ENCODE measurements at places on chromosomes 4 and X. TPM values are rescaled to one million over a fixed set of nuclear protein-coding genes. Genes with fewer than 3 reads are reported as not detected.

Gene PNMA6E
- not detected for total RNA-seq

GRCh38 chr4:6087669-6088341, 69.6 kb upstream of the C4orf50 start:
- DNase-seq, result no peak

GRCh38 chrX:86604607-86605006, 456.4 kb downstream of the DACH2 start:
- no peak for DNase-seq

Gene P2RY8
- total RNA-seq, result under 0.01 TPM

GRCh38 chr4:140884431-140885058, 128.4 kb upstream of the TBC1D9 start:
- peak; percentile 92 for DNase-seq

DNA sequence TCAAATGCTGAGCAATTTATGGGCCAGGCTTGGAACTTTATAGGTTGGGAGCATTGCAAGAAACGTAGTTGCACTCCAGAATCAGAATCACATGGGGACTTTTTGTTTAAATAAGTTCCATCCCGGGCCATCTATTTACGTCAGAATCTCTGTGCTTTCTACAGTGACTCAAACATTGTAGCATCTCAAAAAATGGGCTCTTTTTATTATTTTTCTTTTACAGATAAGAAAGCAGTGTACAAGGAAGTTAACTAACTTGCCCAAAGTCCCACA, 10.2 kb downstream of the CC2D2A start:
- DNase-seq, result peak; percentile 74

- DNase-seq, result no peak
Measured at GRCh38 chr4:21102667-21103066, 402.4 kb downstream of the PACRGL start.

GRCh38 chr4:169268951-169269760, 1.6 kb downstream of the SH3RF1 start:
- DNase-seq, result peak; percentile 95

GRCh38 chrX:150879855-150880807, 18.3 kb downstream of the CD99L2 start:
- no peak for DNase-seq

DNA sequence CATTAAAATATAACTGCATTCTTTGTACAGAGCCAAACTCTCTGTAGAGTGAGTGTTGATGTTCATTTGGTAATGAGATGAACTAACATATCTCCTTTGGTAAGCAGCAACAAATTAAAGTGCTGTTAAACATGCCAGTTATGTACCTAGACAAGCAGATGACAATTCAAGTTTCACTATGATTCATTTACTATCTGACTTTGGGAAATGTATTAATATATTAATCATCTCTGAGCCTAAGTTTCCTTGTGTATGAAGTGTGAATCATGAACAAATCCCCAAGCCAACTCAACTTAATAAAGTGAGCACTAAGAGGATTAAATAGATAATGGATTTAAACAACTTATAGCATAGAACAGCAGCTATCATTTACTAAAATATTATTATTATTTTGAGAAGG, 1044.2 kb downstream of the GLUD2 start:
- DNase-seq, result no peak

GRCh38 chrX:26606971-26607370, 391.0 kb downstream of the MAGEB5 start:
- DNase-seq, result no peak

DNA sequence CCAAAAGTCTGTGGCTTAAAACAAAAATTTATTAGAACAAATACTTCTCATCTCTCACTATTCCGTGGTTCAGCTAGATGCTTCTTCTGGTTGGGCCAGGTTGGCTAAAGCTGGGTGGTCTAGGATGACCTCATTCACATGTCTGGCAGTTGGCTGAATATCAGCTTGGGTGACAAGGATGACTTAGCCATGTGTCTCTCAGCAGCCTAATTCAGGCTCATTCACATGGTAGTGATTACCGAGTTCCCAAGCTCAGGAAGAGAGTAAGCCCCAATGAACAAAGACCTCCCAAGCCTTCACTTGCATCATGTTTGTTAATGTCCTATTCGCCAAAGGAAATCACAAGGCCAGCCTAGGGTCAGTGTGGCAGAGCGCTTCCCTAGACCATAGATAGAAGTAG, 119.4 kb downstream of the FANCB start:
- no peak for DNase-seq

- DNase-seq, result peak; percentile 96
Measured at GRCh38 chrX:154021131-154021611, 1.5 kb upstream of the IRAK1 start.

Gene LANCL3
- total RNA-seq, result 0.29 TPM

DNA sequence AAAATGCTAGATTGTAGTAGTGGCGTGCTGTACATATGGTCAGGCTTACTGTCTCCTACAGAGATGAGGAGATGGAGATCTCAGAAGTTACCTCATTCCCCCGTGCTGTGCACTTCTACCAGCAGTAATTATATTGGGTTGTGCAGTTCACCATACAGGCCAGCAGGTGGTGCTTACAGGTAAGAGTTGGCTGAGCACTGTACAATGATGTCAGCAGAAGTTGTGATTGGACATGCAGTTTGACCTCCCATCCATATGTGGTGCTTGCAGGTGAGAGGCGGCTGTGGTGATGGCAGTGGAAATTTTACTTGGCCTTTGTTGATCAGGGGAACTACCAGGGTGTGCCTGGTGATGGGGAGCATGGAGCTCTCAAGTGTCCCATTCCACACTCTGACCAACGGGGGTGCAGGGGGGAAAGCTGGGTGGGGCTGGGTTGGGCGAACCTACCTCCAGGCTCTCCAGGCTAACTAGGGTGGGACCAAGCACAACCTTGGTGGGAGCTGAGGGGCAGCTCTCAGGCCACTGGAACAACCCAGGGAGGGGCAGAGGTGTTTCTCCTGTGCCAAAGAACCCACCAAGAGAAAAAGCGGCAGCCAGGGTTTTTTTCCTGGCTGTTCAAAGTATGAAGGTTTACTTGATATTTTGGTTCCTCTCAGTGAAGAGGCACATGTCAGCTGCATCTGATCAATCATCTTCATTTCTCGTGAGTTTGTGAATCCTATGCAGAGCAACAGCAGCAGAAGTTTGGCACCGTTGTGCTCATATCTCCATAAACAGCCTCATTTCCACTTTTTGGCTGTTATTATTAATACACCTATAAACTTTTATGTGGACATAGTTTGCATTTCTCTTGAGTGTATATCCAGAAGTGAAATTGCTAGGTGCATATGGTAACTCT, 73.8 kb upstream of the FREM3 start:
- DNase-seq, result no peak

DNA sequence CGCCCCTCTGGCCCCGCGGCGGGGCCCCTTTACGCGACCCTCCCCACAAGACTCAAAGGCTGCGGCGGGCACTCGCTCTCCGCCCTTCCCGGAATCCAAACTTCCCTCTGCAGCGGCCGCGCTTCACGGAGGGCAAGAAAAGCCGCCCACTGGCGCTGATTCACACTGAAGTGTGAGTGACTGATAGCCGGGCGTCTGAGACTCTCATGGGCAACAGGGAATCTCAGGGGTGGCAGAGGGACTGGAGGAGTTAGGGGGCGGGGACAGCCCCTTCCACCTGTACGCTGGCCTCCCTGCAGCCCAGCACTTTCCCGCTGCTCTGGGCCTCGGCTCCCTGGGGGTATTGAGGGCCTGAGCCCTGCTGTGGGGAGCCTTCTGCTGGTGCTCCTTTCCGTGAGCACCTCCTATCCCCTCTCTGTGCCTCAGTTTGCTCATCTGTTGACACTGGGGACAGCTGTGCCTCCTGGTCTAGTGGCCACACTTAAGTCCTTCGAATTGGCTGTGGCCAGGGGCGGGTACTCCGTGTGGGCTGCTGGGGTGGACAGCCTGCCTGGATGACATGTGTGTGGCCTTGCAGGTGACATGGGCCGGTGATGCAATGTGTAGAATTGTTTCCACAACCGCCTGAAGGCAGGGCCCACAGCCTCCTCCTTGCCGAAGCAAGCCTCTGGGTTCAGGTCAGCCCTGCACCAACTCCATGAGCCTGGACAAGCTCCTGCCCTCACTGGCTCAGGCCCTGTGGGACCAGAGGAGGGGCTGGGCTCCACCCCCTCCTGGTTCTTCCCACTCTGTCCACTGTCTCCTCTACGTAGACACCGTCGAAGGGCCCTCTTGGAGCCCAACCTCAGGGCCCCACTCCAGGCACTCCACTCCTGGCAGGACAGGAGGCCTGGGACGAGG, 951 bp downstream of the SH3BP2 start:
- DNase-seq, result peak; percentile 97

Gene REELD1
- not detected for total RNA-seq

Gene GABRE
- 32.1 TPM for total RNA-seq
